Effector memory CD4-positive, alpha-beta T cell (primary cell): ENCODE measurements at places on chromosomes 5 and 9.
A peak's percentile ranks its signal among the peaks of the same experiment; 100 is the strongest.

- no peak overlapping the region for H3K4me3 ChIP-seq
- H3K36me3 ChIP-seq: no peaks in the 10 kb centered on the region
- no peak overlapping the region for H3K27ac ChIP-seq
- no peaks in the 10 kb centered on the region for H3K27me3 ChIP-seq
These were observed 281.1 kb upstream of the KLF4 start for GRCh38 chr9:107770716-107771115.

DNA sequence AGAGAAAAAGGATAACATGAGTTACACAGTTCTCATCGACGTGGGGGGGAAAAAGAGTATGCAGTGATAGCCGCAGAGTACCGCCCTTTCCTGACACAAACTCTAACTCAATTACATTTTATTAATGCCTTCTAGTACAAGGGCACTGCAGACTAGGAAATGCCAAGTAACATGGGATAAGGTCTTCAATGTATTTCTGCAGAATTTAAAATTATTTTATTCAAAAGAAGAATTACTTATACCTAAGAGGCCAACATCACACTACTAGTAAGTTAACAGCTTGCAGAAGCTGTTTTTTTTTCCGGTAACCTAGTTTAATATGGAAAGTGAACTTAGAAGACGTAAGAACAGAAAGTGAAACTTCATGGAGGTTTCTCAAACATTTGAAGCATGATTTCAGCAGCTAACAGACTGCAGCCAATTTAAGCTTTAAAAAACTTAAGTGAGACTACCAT, 3.9 kb downstream of the SETX start:
- peaks cover 38% of the 10 kb centered on the region for H3K4me1 ChIP-seq
- H3K36me3 ChIP-seq: peaks cover 50% of the 10 kb centered on the region
- H3K27me3 ChIP-seq: no peaks in the 10 kb centered on the region

DNA sequence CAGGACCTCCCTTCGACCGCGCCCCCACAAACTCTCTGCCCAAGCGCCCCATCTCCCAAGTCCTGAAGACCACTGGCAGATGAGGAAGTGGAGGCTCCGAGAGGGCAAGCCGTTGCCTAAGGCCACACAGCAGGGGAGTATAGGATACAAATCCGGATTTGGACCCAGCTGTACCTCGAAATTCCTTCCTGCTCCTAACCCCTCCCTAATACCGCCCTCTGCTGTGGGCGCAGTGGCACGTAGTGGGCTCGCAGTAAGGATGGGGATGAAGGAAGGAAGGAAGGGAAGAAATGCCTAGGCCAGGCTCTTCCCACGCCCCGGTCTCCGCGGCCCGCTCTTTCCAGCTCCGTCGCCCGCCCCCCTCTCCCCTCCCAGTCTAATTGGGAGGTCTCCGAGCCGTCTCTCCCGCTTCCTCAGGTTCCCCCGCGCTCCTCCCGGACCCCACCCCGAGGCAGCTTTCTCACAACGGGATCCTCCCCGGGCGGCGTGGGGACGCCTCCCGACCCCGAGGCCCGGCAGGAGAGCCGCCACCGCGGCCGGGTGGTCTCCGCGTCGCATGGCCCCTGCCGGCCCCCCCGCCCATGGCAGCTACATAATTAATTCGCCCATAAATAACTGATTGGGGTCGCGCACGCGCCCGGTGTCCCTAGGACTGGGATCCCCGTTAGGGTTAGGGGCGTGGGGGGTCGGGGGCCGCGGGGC, 138.9 kb downstream of the C9orf50 start:
- H3K4me3 ChIP-seq: peak overlapping the region; percentile 44
- no peaks in the 10 kb centered on the region for H3K27me3 ChIP-seq
- H3K36me3 ChIP-seq: no peaks in the 10 kb centered on the region
- H3K4me1 ChIP-seq: peaks cover 24% of the 10 kb centered on the region

- H3K36me3 ChIP-seq: no peaks in the 10 kb centered on the region
- H3K27ac ChIP-seq: no peak overlapping the region
- no peaks in the 10 kb centered on the region for H3K27me3 ChIP-seq
- H3K4me3 ChIP-seq: no peak overlapping the region
- DNase-seq: no peak
- no peaks in the 10 kb centered on the region for H3K4me1 ChIP-seq
These were observed 111.0 kb upstream of the IL7R start for GRCh38 chr5:35745660-35746059.

- H3K27ac ChIP-seq: no peak overlapping the region
- no peak for DNase-seq
- H3K4me1 ChIP-seq: no peaks in the 10 kb centered on the region
These were observed 3.5 kb upstream of the NEK6 start for GRCh38 chr9:124254261-124254682.

- no peaks in the 10 kb centered on the region for H3K4me1 ChIP-seq
- DNase-seq: no peak
These were observed 57.8 kb downstream of the ERGIC1 start for GRCh38 chr5:172891716-172892421.

GRCh38 chr9:107830479-107830878, 340.9 kb upstream of the KLF4 start:
- H3K4me1 ChIP-seq: no peaks in the 10 kb centered on the region
- no peaks in the 10 kb centered on the region for H3K36me3 ChIP-seq
- no peak overlapping the region for H3K27ac ChIP-seq
- H3K27me3 ChIP-seq: no peaks in the 10 kb centered on the region
- DNase-seq: no peak

DNA sequence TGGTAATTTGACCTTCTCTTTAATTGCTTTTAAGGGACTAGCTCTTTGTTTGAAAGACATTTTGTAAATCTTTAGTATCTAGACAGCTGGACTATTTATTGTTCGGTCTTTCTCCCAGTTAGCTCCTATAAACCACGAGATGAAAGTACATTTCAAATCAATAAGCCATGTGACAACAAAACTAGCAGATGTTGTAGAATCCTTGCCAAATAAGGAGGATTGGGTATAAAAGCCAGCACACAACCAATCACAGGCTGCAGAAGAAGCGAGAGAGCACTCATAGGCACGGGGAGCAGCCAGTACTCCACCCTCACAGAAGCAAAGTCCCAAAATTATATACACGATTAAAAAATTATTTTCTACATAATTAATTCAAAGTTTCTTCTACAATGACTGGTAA, 8.1 kb upstream of the OMD start:
- no peak for DNase-seq
- no peaks in the 10 kb centered on the region for H3K27me3 ChIP-seq
- H3K4me3 ChIP-seq: no peak overlapping the region
- no peak overlapping the region for H3K27ac ChIP-seq
- H3K4me1 ChIP-seq: no peaks in the 10 kb centered on the region

GRCh38 chr9:35923927-35924763, 14.9 kb downstream of the SPAAR start:
- H3K27ac ChIP-seq: no peak overlapping the region
- no peak for DNase-seq
- no peak overlapping the region for H3K4me3 ChIP-seq

GRCh38 chr9:91515074-91515687, 91.5 kb upstream of the NFIL3 start:
- no peaks in the 10 kb centered on the region for H3K36me3 ChIP-seq
- no peak overlapping the region for H3K4me3 ChIP-seq
- no peaks in the 10 kb centered on the region for H3K27me3 ChIP-seq
- no peak overlapping the region for H3K27ac ChIP-seq
- DNase-seq: no peak

DNA sequence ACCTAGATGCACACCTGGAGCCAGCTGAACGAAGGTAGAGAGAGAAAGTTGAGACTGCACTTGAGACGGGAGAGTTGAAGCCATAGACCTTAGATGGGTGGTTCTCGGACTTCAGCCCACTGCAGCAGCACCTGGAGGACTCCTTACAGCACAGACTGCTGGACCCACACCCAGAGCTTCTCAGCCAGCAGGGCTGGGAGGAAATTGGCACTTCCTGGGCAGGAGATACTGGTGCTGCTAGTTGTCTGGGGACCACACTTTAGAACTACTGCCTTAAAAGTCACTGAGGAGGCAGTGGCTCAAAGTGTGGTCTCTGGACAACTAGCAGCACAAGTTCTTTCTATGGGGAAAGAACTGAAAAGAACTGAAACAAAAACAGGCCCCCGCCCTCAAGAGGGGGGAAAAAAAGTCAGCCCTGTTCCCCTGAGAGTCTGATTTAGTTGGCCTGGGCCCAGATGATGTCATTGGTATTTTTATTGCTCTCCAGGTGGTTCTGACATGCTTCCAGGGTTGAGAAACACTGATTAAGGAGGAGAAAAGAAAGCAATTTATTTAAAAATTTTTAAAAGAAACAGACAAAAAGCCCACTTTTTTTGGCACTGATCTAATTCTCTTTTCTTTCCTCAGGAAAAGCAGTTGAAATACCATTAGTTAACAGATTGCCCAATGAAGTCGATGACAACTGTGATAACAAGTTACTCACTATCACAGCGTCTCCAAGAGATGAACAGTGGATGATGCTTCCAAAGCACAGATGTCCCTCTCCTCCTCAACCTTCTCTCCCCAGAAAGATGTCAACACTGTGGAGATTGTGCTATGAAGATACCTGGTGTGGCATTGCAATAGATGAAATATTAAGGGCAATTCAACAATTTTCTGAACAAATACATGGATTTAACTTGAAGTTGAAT, 73.6 kb upstream of the ADAMTS16 start:
- DNase-seq: no peak
- no peaks in the 10 kb centered on the region for H3K36me3 ChIP-seq
- H3K4me1 ChIP-seq: no peaks in the 10 kb centered on the region
- no peak overlapping the region for H3K4me3 ChIP-seq

DNA sequence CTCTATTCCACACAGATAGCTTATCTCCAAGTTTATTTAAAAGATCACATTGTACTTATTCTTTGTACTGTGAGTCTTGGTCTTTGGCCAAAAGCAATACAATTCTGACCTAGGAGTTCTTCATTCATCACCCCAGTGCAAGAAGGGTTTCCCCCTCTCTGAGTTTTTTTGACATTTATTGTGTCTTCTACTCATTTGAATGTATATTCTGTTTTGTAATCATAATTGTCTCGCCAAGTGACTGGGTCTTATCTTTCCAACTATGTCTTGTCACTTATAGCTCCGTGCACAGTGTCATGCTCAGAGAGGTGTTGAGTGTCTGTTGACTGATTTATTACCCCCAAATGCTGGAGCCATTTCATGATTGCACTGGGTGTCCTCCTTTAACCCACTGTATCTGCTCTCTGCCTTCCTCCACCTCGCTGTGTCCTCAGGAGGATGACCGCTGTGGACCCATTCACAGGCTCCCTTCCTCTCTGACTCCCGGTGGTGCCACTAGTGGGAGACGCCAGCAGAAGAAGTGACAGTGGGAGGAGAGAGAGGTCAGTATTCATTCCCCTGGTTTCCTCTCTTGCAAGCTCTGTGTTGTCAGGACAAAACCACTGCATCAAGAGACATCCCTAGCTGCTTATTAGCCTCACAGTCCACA, 11.2 kb upstream of the TRIO start:
- no peaks in the 10 kb centered on the region for H3K36me3 ChIP-seq
- no peaks in the 10 kb centered on the region for H3K4me1 ChIP-seq
- no peak overlapping the region for H3K4me3 ChIP-seq
- H3K27me3 ChIP-seq: no peaks in the 10 kb centered on the region
